ENCODE measurements at places on chromosomes 11 and 22. TPM values are rescaled to one million over a fixed set of nuclear protein-coding genes. Genes with fewer than 3 reads are reported as not detected.

GRCh38 chr22:22817468-22818201 is 70.0 kb upstream of the IGLL5 start:
- DNase-seq, result no peak

Gene TECTA
- 0.82 TPM for total RNA-seq

GRCh38 chr11:118078911-118079411 is 2.1 kb downstream of the TMPRSS4 start:
- peak; percentile 56 for DNase-seq

- no peak for DNase-seq
These were observed 16.8 kb downstream of the APOL6 start for GRCh38 chr22:35664955-35665587.

DNA sequence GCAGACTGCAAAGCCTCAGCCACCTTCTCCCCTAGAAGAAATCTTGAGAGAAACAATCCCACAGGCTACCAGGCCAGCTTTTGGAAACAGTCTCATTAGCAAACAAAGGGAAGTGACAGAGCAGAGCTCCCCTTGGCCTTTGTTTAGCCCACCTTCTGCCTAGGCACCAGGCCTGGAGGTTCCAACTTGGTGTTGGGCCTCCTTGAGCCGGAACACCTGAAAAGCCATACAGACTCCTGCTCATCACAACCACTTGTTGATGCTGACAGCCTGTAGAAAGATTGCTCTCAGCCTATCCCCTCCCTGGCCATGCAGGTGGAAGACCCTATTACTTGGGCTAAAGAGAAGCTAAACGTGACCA is 26.6 kb downstream of the KCNQ1OT1 start:
- no peak for DNase-seq

DNA sequence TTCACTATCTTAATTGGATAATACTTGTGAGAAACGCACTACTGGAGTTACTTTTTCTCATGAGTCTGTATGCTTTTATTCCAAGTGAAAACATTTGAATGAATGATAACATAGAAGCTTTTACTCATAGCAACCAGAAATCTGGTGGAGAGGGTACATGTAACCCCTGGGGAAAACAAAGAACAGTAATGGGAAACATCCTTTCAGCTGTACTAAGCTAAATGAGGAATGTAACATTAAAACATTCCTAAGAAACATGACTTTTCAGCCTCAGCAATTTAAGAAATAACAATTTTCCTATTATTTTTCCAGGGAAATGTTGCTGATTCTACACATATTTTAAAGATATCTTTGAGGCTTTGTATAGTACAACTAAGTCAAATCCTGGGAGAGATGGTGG is 97.2 kb upstream of the CEP126 start:
- DNase-seq, result no peak

- DNase-seq, result no peak
These were observed 22.9 kb downstream of the TNKS1BP1 start for GRCh38 chr11:57301711-57302423.

Gene APOA4
- total RNA-seq, result not detected

DNA sequence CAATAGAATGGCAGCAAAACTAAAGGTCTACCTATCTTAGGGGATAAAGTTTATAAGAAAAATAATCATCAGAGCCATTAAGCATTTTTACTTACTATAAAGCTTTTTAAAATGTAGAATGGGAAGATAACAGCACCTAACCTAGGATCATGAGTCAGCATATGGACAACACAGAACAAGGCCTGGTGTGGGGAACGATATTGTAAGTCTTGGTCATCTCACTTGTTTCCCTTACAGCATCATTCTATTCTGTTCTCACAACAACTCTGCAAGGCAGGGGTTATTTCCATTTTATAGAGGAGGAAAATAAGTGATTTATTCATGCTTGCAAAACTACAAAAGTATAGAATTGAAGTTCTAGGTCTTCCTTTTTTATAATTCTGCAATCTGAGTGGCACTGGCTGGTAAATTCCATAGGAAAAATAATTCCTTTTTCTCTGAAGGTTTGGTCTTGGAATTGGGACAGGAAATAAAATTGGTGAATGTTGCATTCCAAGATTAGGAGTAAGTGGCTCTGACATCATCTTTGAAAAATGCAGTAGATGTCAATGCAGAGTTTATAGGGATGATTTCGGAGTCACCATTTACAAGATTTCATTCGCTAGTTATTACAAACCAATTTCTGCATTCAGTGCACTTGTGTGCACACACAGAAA is 423.0 kb downstream of the DYNC2H1 start:
- DNase-seq, result no peak

Gene BET1L
- total RNA-seq, result 51.5 TPM
